ENCODE measurements at places on chromosomes 5 and 9. TPM values are rescaled to one million over a fixed set of nuclear protein-coding genes. Genes with fewer than 3 reads are reported as not detected.

DNA sequence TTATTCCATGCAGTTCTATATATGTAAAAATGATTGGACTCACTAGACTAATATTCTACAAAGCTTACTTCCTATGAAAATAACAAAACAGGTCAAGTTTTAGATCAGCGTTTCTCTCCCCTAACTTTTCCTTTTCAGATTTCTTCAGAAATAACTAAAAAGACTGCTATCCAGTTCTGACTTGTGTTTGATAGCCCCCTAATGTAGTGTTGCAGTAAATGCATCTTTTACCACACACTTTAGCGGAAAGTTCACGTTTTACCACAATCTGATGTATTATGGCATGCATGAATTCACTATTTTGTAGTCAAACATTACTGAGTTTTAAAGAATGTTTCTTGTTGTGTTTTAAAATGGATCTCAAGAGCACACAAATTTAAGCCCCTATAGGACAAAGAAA lies 292.7 kb downstream of the RAB3C start:
- no peak for DNase-seq
- no peaks in the 10 kb centered on the region for H3K27me3 ChIP-seq
- H3K4me3 ChIP-seq, result no peak overlapping the region
- H3K36me3 ChIP-seq, result no peaks in the 10 kb centered on the region

DNA sequence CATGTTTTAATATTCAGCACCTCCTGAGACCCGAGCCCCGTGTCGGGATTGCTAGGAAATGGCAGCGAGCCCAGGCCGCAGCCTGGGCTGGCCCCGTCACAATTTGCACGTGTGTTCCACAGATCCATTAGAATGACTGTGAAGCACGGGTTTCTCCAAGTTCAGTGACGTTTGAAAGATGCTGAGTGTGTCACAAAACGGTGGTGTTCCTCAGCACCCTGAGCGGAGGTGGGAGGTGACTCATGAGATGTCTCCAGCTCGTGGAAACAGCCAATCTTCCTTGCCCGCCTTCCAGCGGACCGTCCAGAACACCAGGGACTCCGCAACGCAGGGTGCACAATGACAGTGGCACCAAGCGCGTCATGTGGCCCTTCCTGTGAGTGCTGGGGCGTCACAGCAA lies 412.8 kb downstream of the IRX2 start:
- H3K27me3 ChIP-seq, result no peaks in the 10 kb centered on the region
- no peaks in the 10 kb centered on the region for H3K4me1 ChIP-seq
- H3K36me3 ChIP-seq, result no peaks in the 10 kb centered on the region
- DNase-seq, result no peak
- H3K4me3 ChIP-seq, result no peak overlapping the region
- H3K27ac ChIP-seq, result no peak overlapping the region

DNA sequence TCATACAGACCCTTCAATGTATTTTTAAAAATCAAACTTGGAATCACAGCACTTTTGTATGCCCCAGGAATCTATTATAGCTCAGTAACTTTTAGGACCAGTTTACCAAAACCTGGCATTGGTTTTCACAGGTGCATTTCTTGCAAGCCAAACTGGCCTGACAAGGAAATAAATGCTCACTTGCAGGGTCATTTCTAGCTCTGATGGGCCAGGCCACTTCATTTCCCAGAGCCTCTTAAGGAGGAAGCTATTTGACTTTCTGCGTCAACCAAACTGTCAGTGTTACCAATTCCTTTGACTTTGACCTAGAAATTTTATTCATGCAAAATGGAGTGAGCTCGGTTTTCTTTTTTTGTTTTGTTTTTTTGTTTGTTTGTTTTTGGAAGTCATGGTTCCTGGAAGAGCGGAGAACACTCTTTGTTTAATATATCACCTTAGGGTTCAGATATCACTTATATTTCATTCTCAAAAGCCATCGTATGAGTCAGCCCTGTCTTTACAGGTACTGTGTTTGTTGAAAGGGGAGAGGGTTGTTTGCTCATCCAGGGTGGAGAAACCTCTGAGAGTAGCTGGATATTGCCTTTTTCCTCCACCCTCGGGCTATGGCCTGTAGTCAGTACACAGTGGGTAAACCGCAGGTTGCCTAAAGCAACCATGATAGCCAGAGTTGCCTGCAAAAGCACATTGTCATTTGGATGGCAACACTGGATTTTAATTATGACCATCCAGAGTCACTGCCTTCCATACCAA lies 58.9 kb downstream of the GNA14 start:
- H3K4me1 ChIP-seq, result no peaks in the 10 kb centered on the region
- no peak overlapping the region for H3K4me3 ChIP-seq
- H3K27me3 ChIP-seq, result peaks cover 2% of the 10 kb centered on the region
- no peak overlapping the region for H3K27ac ChIP-seq
- H3K36me3 ChIP-seq, result no peaks in the 10 kb centered on the region
- DNase-seq, result no peak

The PITX1 gene
- not detected for total RNA-seq

The LECT2 gene
- not detected for total RNA-seq
